ENCODE measurements at places on chromosomes 2 and 18.

GRCh38 chr18:57974585-57975265, 69.3 kb upstream of the NEDD4L start:
- no peak for DNase-seq

GRCh38 chr2:44582363-44583008, 220.7 kb downstream of the CAMKMT start:
- DNase-seq = no peak

DNA sequence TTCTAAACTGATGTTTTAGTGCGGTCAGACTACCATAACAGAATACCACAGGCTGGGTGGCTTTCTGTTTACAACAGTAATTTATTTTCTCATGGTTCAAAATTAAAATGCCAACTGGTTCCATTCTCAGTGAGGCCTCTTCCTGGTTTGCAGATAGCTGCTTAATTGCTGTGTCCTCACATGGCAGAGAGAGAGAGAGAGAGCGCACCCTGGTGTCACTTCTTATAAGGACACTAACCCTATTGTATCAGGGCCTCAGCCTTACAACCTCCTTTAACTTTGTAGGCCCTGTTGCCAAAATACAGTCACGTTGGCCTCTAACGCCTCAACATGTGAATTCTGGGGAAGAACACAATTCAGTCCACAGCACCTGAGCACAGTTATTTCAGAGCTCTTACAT, 37.5 kb upstream of the ZNF385B start:
- peak; percentile 57 for DNase-seq

GRCh38 chr18:32093523-32093922, 1.8 kb downstream of the RNF138 start:
- DNase-seq = no peak

DNA sequence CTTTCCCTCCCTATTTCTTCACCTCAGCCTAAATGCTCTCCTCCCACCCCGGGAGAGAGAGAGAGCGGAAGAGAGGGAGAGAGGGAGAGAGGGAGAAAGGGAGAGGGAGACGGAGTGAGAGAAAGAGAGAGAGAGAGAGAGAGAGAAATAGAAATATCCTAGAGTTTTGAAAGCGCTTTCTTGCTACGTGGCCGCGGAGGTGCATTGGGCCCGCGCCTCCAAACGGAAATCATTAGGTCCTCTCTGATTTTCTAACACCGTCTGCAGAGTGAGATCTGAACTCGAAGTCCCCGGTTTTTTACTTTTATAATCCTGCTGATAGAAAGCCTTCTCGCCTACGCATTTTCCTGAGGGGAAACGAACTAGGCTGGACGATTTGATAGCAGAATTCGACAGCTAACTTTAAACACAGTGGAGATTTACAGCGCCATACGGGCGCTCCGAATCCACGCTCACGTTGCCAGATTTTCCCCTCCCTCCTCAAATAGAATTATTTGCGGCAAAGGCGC, 903 bp upstream of the EVX2 start:
- DNase-seq = no peak

- DNase-seq = peak; percentile 24
These were observed 108.8 kb downstream of the SLC4A3 start for GRCh38 chr2:219736209-219736608.

GRCh38 chr2:71240794-71241193, 13.9 kb upstream of the PAIP2B start:
- DNase-seq = no peak

GRCh38 chr2:55224761-55225261, 7.3 kb downstream of the CLHC1 start:
- DNase-seq = no peak

DNA sequence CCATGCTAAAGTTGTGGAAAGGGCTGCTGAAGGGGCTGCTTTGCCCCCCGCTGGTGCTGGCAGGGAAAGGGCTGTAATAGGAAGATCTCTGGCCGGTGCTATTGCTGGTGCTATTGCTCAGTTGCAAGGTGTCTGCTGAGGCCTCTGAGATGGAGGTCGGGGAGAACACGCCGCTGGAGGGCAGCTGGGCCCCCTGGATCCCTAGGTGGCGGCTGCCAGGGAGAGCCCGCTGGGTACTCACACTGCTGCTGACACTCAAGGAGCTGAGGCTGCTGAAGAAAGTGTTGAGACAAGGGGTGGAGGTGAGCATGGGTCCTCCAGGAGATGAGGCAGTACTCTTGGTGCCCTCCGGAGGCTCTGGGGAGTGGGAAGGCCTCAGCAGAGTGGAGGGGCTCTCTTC, 4.2 kb downstream of the FOXI3 start:
- DNase-seq = no peak

DNA sequence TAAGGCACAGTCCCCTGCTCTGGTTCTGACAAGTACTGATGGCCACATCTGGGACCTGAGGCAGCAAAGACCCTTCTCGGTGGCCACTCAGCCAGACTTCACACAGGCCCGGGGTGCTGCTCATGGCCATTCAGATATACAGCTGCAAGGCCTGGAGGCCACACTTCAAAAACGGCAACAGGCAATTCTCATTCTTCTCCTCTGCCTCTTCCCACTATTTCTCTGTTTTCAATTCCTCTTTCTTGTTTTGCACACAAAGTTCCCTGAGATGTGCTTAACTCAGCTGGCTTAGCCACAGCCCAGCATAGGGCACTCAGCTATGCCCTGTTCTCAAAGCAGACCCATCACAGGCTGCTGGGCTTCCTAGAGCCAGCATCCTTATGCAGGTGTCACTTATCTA, 29.9 kb downstream of the PTPN18 start:
- no peak for DNase-seq

GRCh38 chr2:23484275-23484674, 99.3 kb downstream of the KLHL29 start:
- no peak for DNase-seq

DNA sequence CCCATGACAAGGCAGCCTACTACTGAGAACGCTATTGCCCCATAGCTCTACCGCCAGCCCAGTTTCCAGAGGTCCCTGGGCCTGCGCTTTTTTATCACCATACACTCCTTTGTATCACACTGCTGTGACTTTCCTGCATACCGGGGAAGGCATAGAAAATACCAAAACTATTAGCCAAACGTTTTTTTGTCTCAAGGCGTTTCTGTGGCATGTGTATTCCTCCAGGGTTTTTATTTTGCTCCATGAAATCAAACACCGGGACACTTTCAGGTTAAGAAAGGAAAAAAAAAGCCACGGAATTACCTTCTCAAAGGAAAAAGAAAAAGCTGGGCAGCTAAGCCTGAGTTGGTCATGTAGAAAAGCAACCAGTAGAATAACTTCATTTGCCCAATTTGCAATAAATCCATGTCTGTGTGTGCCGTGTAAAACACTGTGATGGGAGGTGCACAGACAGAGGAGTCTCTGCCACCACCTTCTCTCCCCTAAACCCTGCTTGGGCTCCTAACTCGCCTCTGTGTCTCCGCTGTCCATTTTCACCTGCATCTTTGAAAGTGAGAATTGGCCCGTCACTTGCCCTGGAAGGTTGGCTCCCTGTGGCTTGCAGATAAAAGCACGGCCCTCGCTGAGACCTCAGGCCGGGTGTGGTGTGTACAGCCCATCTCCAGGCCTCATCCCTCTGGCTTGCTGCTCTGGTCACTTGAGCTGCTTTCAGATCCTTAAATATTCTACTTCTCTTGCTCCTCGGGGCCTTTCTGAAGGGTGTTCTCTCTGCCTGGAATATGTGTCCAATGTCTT, 1.7 kb downstream of the AMER3 start:
- no peak for DNase-seq

GRCh38 chr2:159774370-159774990, 23.5 kb downstream of the CD302 start:
- no peak for DNase-seq

GRCh38 chr18:34514238-34514637, 195.9 kb upstream of the DTNA start:
- no peak for DNase-seq

GRCh38 chr2:66488946-66489345, 54.0 kb downstream of the MEIS1 start:
- DNase-seq = no peak

- DNase-seq = no peak
These were observed 183.5 kb downstream of the AGAP1 start for GRCh38 chr2:235677276-235677788.

- DNase-seq = no peak
These were observed 1837.5 kb upstream of the CELF4 start for GRCh38 chr18:39403121-39403520.

DNA sequence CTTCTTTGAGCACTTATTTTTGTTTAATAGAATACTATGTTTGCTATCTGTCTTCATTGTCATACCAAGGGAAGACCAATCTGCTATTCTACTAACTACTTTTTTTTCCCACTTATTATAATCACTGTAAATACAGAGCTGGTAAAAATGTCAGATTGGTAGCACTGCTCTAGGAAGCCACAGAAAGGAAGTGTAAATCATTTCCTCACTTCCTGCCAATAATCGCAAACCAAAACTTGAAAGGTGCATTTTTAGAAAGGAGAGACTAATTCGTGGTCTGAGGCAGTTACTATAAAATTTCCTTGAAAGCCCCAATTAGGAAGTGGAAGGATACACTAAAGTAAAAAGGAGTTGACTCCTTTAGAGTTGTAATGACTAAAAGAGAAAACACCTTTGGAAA, 13.9 kb upstream of the THSD7B start:
- DNase-seq = peak; percentile 21

GRCh38 chr18:8177330-8178016, 431.8 kb upstream of the RAB12 start:
- DNase-seq = peak; percentile 14

DNA sequence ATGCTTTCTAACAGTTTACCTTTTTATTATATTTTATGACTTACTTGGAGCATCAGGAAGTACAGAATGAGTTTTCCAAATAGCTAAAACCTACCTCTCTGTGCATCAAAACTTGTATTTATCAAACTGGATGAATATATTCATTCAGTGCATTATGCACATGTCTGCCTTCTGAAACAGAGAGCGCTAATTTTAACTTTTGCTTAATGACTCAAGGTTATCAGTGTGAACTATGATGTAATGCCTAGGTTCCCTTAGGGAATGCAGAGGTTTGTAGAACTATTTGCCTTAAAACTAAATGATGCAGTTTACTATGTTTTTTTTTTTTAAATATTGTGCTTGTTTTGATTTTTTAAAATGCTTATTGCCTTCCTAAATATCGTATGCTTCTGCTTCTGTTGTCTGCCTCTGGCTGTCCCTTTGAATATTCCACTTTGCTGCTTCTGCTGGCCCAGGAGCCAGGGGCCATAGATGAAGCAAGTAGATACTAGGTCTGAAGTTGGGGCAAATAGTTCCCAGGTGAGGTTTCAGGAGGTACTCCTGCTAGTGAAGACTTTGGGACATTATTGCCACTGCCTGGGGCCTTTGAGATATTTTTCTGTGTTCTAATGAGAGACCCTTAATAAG, 16.5 kb downstream of the TMEM178A start:
- no peak for DNase-seq

DNA sequence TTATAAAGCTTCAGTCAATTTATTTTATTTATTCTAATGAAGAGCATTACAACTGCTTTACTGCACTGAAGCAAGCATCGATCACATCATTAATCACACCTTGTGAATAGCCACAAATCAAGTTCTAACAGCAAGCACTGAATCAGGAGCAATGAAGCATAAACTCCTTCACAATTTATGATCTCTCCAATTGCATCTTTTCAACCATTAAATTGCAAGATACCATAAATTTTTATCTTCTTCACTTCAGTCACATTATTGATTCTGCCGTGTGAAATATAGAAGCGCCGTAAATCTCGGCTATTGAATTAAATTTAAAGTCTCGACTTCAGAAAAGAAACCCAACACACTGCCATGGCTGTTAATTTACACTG, 298.7 kb downstream of the CDCA7 start:
- DNase-seq = no peak

DNA sequence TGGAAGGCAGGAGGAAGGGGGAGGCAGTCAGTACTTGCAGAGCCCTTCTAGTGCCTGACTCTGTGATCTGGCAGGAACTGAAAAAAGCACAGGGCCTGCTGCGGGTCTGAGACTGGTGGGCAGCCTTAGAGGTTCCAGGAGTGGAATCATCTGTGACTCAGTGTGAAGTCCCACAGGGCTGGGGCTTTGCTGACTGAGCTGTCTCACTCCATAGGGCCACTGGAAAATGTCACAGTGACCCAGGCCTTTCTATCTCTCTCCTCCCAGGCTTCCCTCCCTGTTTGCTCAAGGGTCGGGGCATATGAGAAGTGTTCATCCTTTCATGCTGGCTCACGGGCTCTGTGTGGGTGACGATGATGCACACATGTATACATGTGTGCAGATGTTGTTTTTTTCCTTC, 47.1 kb upstream of the ZFP36L2 start:
- DNase-seq = no peak

GRCh38 chr18:75773618-75774017, 346.1 kb upstream of the SMIM21 start:
- no peak for DNase-seq

DNA sequence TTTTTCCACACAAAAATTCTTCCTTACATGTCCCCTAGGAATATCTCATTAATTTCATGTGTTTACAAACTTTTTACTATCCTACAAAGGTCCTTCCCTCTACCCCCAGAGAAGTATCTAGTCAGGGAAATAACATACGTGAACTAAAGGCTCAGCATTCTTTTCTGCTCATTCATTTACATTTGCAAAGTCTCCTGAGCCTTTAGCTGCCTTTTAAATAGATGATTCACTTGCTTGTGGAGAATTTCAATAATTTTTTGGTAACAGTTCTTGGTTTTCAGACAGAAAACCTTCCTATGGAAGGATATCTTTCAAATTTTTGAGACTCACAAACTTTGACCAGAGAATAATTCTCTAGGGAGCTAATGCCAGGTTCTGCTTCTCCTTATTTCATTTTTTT, 81.5 kb upstream of the RMDN2 start:
- no peak for DNase-seq

DNA sequence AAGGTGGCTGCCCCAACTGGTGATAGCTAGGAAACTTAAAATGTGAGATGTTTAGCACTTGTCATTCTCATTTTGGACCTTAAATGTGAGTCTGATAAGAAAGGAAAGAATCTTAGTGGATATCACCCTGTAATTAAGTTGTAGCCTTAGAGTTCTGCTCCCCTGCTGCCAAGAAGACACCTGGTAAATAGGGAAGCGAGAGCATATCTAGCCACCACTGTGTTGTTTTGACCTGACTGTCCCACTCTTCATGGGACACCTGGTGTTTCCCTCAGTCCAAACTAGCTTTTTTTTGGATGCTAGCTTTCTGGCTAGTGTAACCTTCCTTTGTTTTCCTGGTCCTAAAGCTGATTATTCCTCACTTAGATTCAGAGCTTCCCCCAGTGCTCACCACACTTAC, 357.6 kb downstream of the RAD51AP2 start:
- DNase-seq = no peak

- DNase-seq = peak; percentile 55
These were observed 8.7 kb downstream of the OTOF start for GRCh38 chr2:26469092-26469710.

GRCh38 chr2:17962876-17963275, 84.4 kb downstream of the KCNS3 start:
- no peak for DNase-seq

GRCh38 chr2:77155511-77155910, 366.7 kb downstream of the LRRTM4 start:
- DNase-seq = no peak

DNA sequence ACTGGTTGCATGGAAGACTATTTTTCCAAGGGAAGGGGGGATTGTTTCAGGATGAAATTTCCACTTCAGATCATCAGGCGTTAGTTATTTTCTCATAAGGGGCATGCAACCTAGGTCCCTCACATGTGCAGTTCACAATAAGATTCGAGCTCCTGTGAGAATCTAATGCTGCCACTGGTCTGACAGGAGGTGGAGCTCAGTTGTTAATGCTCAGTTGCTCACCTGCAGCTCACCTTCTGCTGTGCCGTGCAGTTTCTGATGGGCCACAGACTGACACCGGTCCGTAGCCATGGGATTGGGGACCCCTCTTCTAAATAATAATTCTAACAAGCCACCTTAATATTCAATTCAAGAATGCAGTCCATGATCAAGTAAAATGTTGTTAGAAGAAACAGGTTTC, 34.9 kb downstream of the PLCL1 start:
- DNase-seq = no peak
